Brain pericyte (primary cell): ENCODE measurements at places on chromosomes 16 and 17.

DNA sequence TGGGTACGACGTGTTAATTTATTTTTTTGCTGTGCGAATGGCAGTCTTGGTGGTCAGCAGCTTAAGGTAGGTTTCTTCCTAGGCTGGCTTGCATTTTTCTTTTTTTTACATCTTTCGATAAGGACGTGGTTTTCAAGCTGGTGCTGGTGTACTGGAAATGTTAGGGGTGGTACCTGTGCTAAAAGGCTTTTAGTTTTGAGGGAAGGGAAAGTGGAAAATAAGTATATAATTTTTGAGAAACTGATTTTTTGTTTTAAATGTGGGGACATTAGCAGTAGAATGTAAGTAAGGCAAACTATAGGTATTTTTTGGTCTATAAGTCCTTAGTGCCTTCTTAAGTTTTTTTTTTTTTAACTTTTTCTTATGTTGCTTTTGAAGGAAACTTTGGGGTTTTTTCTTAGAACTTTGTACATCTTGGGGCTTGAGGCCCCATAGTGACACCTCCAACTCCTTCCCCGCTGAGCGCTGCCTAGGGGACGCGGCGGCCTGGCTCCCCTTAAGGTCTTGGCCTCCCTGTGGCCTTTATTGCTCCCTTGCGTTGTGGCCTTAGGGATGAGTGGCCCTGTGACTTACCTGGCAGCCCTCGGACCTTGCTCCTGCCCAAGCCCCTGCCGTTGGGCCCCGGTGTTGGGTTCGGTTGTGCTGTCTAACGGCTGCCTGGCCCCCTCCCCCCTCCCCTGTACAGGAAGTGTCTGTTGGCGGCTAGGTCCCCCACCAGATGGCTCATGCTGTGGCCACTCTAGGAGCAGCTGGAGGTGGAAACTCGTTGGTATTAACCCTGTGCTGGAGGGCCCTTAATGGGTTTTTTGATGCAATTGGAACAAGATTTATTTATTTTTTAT lies 88.0 kb upstream of the RPRML start:
- peak; percentile 53 for DNase-seq

- no peak for DNase-seq
Observed at GRCh38 chr17:67487506-67487905, 110.4 kb downstream of the PITPNC1 start.

GRCh38 chr17:52201767-52202519 lies 43.4 kb upstream of the CA10 start:
- DNase-seq, result no peak

GRCh38 chr16:10490141-10490540 lies 90.3 kb downstream of the EMP2 start:
- DNase-seq, result no peak

DNA sequence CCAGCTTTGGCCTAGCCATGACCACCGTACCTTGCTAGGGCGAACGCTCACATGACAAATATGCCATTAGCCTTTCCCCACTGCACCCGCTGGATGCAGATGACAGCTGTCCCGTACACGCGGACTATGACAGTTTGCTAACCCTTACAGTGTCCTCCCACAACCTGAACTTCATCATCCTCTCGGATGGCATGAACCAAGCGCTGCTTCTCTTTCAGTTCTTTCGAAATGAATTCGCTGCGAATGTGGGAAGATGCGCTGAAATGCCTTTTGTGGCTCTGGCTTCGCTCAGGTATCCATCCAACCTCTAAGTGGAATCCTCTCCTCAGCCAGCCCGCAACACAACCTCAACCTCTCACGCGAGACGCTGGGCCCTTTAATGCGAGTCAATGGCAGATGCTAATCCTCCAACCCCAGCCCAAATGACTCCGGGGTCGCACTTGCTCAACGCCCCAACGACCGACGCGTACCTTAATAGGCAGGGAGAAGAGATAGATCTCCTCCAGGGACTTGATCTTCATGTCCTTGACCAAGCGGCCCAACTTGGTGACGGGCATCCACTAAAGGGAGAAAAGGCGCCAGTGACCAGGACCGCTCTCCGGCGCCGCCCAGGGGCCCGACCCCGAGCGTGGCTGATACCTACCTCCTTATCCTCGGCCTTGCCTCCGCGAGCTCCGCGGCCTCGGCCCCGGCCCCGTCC lies 670 bp downstream of the RPS2 start:
- no peak for DNase-seq

GRCh38 chr16:1590930-1591705 lies 20.8 kb downstream of the IFT140 start:
- DNase-seq, result no peak

GRCh38 chr17:34377078-34377823 lies 14.2 kb upstream of the CCL1 start:
- no peak for DNase-seq

DNA sequence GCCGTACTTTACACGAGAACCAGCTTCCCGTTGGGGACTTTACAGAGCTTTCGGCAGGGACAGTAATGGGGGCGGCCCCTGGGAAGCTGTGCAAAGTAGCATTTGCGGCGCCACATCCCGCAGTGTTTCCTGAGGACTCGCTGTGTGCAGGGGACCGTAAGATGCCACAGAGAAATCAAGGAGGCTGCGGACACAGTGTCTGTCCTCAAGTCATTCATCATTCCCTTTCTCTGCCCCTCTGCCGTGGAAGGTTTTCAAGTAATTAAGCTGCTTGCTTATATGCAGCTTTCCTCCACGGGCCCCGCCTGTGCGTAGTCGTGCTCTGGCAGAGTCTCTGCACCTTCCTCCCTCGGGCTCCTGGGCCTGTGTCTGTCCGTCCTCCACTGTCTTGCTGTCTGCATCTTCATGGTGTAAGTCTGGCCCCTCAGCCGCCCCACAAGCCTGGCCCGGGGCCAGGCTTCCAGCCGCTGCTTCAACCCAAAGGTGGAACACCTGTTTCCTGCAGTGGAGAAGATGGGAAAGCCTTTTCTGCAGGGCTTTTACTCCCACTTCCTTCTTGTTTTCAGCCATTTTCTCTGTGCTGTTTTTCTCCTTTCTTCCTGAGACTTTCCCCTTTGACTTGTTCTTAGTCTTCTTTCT lies 216.9 kb upstream of the CHMP6 start:
- DNase-seq, result no peak

- no peak for DNase-seq
Observed at GRCh38 chr17:62059414-62059813, 5.7 kb downstream of the MED13 start.

GRCh38 chr17:66950325-66950724 lies 14.2 kb upstream of the CACNG4 start:
- DNase-seq, result no peak

DNA sequence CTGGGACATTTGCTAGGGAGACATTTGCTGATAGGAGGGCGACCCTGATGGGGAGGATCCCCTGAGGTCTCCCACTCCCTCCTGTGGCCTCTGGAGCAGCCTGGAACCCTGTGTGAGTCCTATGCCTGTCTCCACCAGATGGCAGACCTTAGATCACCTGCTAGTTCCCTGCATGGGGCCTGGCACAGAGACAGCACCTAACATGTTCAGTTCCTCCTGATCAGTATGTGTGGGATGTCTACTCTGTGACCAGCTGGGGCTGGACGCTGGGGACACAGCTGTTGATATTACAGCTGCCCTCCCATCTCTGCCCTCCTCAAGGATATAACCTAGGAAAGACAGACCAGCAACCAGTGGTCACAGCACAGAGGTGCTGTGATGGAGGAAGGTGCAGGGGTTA lies 1.1 kb upstream of the ADCY7 start:
- DNase-seq, result no peak

- DNase-seq, result no peak
Observed at GRCh38 chr17:13925579-13925978, 143.7 kb upstream of the COX10 start.

DNA sequence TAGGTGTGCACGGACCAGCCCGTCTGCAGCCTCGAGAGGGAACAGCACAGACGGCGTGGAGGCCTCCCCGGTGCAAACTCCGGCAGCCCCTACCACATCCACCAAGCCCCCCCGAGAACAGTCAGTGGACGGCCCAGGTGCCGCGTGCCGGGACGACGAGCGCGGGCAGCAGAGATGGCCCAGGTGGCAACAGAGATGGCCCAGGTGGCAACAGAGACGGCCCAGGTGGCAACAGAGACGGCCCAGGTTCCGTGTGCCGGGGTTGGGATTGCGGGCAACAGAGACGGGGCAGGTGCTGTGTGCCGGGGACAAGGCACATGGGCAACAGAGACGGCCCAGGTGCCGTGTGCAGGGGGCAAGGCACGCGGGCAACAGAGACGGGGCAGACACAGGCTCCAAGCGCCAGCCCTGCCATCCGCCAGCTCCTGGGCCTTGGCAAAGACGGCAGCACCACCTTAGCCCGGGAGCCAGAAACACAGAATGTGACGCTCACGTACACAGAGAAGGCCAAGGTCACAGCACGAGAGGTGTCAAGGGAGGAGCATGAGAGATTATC lies 31.1 kb downstream of the RPH3AL start:
- DNase-seq, result no peak

DNA sequence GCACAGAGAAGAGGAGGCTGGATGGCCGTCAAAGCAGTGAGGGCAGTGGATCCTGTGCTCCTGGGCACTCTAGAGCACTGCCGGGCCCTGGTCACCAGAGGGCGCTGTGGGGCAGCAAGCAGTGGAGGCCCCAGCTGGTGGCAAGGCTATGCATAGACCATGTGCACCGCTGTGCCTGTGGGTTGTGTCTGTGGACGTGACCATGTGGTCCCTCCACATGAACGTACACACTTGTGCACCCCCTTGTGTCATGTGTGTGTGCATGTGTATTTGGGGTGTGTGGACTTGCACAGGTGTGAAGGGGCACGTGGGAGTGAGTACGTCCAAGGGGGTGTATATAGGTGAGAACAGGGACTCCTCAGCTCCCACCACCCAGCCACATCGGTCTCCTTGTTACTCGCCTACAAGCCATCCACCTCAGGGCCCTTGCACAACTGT lies 4.4 kb upstream of the MAP2K3 start:
- DNase-seq, result no peak

DNA sequence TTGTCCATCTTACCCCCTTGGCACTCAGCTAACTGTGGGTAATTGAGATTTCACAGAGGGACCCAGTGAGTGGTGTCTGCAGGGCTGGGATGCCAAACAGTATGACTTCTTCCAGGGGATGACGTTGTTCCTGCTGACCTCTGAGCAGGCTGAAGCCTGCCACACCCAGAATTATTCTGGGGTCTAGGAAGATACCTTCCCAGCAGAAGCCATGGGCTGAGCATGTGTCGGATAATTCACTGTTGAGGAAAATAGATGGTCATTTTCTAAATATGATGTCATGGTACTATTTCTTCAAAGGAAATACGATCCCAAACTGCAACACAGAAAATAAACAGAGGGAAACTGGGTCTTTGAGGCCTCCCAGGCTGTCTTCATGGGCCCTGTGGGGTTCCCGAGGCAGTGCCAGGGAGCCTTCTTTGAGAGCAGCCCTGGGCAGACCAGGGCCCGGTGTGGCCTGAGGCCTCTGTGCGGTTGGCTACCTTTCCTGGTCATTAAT lies 17.4 kb downstream of the WNT9B start:
- no peak for DNase-seq

DNA sequence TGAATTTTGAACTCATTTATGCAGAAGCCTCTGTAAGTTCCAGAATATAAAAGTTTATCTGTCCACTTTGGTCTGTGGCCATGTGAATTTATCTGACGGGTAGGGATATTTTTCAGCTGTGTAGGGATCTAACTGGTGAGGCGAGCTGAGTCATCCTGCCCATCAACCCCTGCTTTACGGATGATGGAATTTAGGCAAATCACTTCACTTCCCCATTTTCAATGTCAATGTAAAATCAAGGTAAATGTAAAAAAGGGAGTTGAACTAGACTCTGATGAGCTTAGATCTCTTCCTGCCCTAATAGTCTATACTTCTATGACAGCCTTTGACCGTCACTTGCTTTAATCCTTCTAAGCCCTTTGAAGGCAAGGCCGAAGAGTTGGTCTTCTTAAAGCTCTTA lies 2.6 kb downstream of the SLC16A6 start:
- DNase-seq, result no peak

DNA sequence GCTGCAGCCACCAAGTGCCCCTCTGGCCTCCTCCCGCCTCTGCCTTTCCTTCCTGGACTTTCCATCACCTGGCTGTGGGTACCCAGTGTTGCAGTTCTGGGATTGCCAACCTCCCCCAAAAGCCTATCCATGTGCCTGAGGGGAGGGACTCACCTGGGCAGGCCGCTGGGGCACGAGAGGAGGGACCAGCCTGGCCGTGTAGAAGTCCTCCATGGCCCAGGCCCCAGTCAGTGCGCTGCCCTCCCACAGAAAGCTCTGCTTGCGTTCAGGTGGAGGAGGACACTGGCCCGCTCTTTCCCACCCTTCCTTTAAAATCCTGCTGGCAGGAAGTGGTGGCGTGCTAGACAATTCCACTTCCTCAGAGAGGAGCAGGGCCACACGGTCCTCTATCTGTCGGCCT lies 14.2 kb downstream of the SLX4 start:
- no peak for DNase-seq

DNA sequence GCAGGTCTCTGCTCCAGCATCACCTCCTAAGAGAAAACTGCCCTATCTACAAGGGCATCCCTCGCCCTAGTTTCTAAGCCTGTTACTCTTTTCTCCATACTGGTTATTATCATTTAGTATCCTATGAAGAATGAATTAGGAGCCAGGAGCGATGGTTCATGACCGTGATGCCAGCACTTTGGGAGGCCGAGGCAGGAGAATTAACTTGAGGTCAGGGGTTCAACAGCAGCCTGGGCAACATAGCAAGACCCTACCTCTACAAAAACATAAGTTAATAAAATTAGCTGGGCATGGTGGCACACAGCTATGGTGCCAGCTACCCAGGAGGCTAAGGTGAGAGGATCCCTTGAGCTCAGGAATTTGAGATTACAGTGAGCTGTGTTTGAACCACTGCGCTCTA lies 7.2 kb downstream of the EARS2 start:
- DNase-seq, result no peak

- DNase-seq, result no peak
Observed at GRCh38 chr17:37849617-37849972, 74.6 kb upstream of the TBC1D3K start.

DNA sequence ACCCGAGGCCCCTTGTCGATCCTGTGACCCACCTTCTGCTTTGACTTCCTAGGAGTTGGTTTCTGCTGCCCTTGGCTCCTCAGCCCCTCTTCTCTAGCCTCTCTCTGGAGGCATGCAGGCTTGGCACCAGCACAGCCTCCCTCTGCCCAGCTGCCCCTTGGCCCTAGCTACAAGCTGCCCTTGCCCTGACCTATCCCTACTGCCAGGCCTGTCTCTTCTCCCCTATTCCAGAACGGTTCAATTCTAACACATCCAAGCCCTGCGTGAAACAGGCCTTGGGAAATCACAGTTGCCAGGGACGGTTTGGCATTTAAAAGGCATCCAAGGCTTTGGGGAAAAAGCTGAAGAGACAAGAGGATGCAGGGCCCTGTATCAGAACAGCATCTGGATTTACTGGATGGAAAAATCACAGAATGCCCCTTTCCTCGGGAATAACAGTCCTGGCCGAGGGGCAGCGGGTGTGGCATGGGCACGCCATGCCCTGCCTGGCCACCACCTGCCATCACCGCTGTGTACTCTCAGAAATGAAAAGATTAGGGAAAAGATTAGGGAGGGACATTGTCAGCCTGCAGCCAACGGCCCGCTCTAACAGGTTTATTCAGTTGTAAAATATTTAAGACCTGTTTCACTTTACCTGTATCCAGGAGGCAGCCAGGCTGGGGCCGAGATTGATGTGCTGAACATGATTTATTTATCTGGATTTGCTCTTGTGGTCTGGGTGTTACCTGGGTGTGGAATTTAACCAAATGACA lies 15.8 kb downstream of the RAI1 start:
- DNase-seq, result no peak

- DNase-seq, result no peak
Observed at GRCh38 chr16:502179-502943, 25.2 kb upstream of the CAPN15 start.

- DNase-seq, result no peak
Observed at GRCh38 chr17:59149051-59149450, 5.9 kb downstream of the SKA2 start.

GRCh38 chr16:79053577-79053976 lies 547.0 kb downstream of the MAF start:
- no peak for DNase-seq
